ENCODE measurements at places on chromosomes 11 and 22.

DNA sequence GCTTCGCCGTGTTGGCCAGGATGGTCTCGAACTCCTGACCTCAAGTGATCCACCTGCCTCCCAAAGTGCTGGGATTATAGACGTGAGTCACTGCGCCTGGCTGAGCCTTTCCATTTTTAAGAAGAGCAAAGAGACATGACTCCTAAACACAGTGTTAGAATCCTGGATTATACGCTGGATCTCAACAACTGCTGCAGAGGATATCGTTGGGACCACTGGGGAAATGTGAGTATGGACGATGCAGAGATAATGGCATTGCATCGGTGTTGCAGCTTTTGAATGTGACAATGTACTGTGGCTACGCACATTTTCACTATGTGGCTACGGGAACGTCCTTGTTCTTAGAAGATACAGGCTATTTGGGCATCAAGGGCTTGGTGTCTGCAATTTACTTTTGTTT is 6.2 kb downstream of the MRGPRF start:
- no peak for DNase-seq

- DNase-seq, result no peak
Measured at GRCh38 chr11:134361661-134362060, 29.9 kb downstream of the GLB1L2 start.

DNA sequence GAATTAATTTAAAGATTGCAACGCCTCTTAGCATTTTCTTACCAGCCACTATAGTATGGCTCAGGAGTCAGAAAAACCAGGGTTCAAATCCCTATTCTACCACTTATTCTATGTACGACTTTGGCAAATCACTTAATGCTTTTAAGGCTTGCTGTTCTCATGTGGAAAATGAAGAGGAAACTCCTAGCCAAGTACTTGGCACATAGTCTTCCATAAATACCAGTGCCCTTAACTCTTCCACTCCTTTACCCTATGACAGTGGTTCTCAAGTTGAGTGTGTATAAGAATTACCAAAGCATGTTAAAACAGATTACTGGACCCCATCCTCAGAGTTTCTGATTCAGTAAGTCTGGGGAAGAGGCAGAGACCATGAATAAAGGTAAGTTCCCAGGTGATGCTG is 107.6 kb downstream of the RBFOX2 start:
- no peak for DNase-seq

- no peak for DNase-seq
Measured at GRCh38 chr11:7667460-7667859, 5.8 kb downstream of the CYB5R2 start.

DNA sequence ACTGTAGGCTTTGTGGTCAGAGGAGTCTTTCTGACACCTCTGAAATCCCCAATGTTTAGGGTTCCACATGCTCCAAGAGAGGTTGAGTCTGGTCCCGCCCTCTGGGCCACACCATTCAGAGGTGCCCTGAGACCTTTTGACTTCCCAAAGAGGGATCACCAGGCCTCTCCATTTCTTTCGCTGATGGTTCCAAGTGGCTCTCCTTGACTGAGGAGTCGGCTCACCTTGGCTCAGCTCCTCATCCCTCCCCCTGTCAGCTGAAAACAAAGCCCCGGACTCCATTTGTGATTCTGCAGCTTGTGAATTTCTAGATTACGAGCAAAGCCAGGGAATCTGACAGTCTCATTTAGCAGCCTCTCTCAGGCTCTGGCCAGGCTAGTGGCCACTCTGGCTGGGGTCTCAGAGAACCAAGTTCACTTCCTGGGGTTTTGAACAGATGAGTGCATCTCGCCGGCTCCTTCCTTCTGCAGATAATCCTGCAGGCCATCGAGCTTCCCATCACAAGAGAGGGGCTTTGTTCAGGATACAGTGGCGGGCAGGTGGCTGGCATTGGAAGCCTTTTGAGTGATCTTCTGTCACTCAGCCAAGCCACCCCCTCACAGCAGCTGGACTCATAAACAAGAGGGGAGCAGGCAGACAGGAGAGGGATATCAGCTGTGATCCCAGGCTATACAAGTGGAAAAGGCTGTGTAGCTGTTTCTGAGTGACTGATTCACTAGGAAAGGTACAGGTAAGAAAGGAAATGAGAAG is 102.9 kb downstream of the TRIM29 start:
- no peak for DNase-seq

DNA sequence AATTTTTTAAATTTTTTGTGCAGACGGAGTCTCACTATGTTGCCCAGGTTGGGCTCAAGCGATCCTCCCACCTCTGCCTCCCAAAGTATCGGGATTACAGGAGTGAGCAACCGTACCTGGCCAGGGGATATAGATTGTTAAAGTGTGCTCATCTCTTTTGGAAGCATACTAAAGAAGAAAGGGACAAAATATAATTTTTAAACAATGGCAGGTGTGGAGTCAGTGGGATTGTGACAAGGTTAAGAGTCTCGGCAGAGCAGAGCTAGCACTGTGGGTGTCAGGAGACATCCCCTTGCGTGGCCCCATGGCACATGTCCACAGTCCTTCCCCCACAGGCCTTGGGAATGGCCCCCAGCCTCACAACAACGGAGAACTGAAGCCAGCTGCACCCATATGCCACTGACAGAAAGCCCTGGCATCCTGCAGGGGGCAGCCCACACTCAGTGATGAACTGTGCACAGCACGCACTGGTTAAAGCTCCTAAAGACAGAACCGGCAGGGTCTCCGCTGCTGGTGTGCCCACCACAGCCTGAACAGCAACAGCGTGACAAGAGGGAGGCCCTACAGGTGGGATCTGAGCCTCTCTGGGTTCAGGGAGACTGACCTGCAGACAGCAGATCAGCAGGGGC is 29.9 kb downstream of the SERPIND1 start:
- no peak for DNase-seq

DNA sequence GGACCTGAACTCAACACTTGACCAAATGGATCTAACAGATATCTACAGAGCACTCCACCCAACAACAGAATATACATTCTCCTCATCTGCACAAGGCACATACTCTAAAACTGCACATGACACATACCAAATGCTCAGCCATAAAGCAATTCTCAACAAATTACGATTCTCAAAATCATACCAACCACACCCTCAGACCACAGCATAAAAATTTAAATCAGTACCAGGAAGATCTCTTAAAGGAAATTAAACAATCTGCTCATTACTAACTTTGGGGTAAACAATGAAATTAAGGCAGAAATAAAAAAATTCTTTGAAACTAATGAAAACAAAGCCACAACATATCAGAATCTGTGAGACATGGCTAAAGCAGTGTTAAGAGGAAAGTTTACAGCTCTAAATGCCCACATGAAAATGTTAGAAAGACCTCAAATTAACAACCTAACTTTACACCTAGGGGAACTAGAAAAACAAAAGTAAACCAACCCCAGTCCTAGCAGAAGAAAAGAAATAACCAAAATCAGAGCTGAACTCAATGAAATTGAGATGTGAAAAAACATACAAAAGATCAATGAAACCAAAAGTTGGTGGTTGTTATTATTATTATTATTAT is 37.2 kb downstream of the TMEM123 start:
- no peak for DNase-seq

- DNase-seq, result no peak
Measured at GRCh38 chr11:67024410-67024809, 1.5 kb downstream of the SYT12 start.

GRCh38 chr11:130278151-130278550 is 36.6 kb downstream of the ZBTB44 start:
- DNase-seq, result no peak
